Neuronal stem cell (in vitro differentiated cells): ENCODE measurements at places on chromosomes 4 and X.

- no peak for DNase-seq
Measured at GRCh38 chrX:150961631-150962030, 21.5 kb upstream of the HMGB3 start.

DNA sequence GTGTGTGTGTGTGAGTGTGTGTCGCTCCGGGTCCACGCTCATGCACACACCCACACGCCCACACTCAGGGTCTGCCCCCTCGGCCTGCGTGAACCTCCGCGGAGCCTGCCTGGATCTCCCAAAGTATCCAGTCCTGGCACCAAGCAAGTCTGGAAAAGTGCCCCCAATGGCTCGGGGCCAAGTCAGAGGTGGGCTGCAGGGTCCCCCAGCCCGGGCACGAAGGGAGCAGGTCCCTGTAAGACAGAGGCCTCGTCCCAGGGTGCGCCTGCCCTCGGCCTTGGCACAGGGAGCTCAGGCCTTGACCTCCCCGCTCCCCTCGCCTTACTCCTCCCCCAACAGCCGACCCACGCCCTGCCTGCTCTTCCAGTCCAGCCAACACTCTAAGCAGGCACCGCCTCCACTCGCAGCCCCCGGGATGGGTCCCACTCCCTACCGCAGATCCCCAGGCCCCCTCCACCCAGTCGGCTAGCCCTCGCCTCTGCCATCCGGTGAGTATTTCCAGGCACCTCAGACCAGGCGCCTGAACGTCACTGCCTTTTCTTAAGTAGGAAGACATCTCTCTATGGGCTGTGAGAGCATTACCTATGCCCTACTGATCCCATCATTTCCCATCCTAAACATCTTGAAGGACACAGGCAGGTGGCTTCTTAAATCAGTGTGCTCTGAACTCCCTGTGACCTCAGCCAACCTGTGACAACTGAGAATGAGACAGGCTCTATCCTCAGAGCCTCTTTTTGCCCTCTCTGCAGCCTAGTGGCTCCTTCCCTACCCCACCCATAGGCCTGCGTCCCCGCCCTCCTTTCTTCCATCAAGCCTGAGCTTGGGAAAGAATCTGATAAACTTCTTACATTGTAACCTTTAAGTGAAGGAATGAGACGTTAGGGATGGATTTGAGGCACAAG is 704 bp downstream of the FAM114A1 start:
- peak; percentile 9 for DNase-seq

DNA sequence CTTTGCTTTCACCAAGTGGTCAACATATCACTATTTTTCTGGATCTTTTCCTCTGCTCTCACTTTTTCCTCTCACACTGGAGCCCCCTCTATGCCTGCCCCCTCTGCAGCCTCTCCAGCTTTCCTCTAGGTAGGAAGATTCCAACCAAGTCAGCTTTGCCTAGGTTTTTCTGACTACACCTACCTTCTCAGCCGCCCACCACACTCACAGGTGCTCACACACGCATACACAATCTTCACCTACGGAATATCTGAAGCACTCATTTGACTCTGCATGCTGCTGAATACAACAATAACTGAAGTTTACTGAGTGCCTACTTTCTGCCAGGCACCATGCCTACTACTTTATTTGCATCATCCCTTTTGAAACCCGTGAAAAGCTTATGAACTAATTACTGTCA is 328.0 kb downstream of the PPP3CA start:
- no peak for DNase-seq

DNA sequence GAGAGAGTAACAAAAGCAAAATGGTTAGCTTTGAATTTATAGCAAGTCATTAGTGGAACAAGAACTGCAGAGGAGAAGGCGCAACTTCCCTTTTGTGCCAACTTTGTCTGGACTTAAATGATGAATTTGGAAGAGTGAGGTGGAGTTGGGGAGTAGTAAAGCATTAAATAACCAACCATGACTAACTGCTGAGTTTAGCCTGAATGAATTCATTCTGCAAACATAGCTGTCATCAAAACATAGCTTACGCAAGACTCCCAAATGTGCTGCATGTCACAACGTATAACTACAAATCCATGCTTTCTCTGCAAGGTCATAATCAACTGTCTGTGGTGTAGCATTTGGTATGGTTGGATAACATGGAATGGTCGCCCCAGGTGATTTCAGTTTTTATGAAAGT is 75.9 kb upstream of the RPL34 start:
- DNase-seq: no peak

DNA sequence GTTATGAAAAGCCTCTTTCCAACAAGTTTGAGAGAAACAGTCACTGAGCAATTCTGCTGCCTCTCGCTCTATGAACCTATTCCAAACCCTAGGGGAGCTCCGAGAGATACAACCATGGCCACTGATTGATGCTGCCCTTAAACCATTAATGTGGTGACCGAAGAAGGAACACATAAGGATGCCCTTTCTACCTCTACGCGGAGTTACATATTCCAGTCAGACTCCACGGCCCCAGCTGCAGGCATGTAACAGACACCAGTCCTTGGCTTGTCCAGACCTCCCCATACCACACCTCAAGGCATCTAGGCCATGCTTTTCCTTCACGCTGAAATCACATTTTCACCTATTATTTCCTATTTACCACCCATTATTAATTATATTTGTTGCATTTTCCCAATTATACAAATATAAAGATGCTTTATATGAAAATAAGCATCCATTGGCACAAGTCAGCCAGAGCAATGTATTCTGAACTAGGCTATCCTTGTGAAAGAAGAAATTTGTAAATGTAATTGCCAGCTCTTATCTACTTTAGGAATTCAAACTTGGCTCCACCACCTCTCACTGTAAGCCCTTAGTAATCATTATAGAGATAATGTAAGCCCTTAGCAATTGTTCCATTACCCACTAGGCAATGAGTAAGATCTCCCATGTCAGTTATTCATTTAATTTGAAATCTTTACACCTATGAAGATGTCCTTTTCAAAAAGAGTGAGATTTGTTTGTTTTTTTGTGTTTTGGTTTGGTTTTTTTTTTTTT is 338.4 kb downstream of the NR3C2 start:
- no peak for DNase-seq
